ENCODE measurements at places on chromosomes 12 and 14.

GRCh38 chr12:1796515-1797010 is 23.8 kb upstream of the LRTM2 start:
- ATAC-seq: no peak

DNA sequence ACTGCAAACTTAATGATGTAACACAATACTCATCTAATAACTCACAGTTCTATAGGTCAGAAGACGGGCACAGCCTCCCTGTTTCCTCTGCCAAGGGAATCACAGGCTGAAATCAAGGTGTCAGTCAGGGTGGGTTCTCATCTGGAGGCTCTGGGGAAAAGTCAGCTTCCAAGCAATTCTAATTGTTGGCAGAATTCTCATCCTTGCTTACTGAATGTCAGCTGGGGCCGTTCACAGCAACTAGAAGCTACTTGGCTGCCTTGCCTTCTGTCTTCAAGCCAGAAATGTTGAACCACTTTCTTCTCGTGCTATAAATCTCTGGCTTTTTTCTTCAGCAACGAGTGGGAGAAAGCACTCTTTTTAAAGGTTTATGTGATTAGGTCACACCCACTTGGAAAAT is 80.1 kb upstream of the PDZRN4 start:
- ATAC-seq: no peak

GRCh38 chr14:90857866-90858265 is 41.6 kb upstream of the TTC7B start:
- ATAC-seq: no peak

GRCh38 chr12:23834076-23834475 is 115.4 kb downstream of the SOX5 start:
- ATAC-seq: no peak

- no peak for ATAC-seq
These were observed 5.2 kb downstream of the ANO4 start for GRCh38 chr12:100799770-100800169.

- peak; percentile 66 for ATAC-seq
These were observed 225.4 kb upstream of the PDE3A start for GRCh38 chr12:20142956-20143355.

GRCh38 chr14:75589931-75590330 is 11.5 kb downstream of the FLVCR2 start:
- no peak for ATAC-seq

DNA sequence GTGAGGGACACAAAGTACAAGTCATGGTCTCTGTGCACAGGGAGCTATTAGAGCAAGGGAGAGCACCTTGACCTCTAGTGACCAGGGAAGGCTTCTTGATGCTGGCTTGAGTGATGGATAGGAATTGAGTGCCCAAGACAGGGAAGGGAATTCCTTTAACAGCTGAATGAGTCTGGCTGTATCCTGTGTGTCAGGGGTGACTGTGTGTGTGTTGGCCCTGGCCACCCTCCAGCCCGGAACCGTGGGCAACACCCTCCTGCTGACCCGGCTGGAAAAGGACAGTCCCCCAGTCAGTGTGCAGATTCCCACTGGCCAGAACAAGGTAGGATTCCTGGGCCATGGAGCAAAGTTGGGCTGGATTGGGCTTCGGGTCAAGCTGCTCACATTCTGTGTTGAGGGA is 5.5 kb upstream of the PFDN5 start:
- ATAC-seq: no peak

- ATAC-seq: peak; percentile 53
These were observed 5.2 kb upstream of the ACADS start for GRCh38 chr12:120720234-120720986.

DNA sequence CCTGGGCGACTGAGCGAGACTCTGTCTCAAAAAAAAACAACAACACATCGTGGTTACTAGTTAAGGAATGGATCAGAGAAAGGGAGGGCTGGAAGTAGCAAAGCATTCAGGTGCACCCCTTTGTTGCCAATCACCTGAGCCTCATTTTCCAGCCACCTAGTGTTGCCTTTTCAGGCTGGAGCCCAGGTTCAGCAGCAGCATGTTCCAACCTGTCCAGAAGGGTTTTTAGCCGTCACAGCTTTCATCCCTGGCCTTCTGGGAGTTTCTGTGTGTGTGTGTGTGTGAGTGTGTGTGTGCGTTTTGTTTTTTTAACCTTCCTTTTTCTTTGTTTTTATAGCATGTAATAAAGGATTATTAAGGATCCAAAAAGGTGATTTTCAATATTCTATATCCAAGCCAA is 121.1 kb upstream of the ATF1 start:
- ATAC-seq: no peak

DNA sequence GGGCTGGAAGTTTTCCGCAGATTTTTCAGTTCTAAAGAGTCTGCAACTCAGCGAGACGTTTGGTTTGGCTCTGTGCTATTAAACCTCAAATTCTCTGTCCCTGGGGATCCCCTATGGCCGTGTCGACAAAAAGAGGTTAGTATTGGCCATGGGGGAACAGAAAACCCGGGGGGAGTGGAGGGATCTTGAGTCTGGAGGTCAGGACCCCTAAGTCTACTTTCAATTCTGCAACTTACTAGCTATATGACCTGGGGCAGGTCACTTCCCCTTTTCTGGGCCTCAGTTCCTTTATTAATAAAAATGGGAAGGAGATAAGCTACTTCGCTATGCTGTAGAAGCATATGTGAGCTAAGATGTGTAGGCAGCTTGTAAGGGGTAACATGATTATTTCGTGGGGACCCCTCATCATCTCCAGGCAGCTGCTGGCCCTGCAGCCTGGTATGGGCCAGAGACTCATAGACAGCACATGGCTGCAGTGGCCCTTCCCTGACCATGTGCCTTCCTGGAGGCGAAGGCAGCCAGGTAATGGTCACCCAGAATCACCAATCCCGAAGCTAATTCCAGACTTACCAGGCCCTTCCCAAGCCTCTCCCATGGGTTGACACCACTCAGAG is 8.6 kb downstream of the ASB2 start:
- ATAC-seq: no peak

- peak; percentile 32 for ATAC-seq
These were observed 79.6 kb upstream of the IFNG-AS1 start for GRCh38 chr12:67909681-67910080.

- peak; percentile 93 for ATAC-seq
These were observed 316.8 kb downstream of the CCDC91 start for GRCh38 chr12:28507033-28507432.

- ATAC-seq: no peak
These were observed 424.8 kb downstream of the RAD51B start for GRCh38 chr14:68244262-68244980.

DNA sequence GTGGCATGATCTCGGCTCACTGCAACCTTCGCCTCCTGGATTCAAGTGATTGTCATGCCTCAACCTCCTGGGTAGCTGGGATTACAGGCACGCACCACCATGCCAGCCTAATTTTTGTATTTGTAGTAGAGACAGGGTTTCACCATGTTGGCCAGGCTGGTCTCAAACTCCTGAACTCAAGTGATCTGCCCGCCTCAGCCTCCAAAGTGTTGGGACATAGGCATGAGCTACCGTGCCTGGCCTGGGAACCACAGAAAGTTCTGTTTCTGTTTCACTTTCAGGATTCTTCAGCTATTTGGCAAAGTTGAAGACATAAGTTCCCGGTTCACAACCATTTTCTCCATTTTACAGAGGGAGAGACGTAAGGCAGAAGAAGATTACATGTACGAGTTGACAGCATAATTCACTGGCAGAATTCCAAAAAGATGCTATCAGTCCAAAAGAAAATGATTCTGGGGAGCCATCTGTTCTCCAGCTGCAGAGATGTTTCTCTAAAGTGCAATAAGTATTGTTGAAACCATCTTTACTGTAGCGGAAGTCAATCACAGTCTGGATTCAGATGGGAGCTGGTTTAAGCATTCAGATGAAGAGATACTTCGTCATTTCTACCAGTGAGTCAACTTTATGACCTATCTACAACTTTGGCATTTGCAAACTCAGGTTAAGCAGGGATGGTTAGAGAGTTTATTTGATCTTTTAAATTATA is 8.1 kb upstream of the RNF34 start:
- peak; percentile 87 for ATAC-seq

GRCh38 chr12:6337958-6338433 is 3.9 kb downstream of the TNFRSF1A start:
- no peak for ATAC-seq

GRCh38 chr12:28498850-28499249 is 308.6 kb downstream of the CCDC91 start:
- ATAC-seq: no peak

GRCh38 chr14:99595034-99595433 is 9.0 kb downstream of the CCDC85C start:
- no peak for ATAC-seq

GRCh38 chr14:84042992-84043391 is 1487.0 kb upstream of the FLRT2 start:
- no peak for ATAC-seq

- ATAC-seq: no peak
These were observed 152.4 kb upstream of the PWP1 start for GRCh38 chr12:107533218-107533617.

GRCh38 chr14:96962337-96962736 is 165.2 kb downstream of the VRK1 start:
- ATAC-seq: no peak

DNA sequence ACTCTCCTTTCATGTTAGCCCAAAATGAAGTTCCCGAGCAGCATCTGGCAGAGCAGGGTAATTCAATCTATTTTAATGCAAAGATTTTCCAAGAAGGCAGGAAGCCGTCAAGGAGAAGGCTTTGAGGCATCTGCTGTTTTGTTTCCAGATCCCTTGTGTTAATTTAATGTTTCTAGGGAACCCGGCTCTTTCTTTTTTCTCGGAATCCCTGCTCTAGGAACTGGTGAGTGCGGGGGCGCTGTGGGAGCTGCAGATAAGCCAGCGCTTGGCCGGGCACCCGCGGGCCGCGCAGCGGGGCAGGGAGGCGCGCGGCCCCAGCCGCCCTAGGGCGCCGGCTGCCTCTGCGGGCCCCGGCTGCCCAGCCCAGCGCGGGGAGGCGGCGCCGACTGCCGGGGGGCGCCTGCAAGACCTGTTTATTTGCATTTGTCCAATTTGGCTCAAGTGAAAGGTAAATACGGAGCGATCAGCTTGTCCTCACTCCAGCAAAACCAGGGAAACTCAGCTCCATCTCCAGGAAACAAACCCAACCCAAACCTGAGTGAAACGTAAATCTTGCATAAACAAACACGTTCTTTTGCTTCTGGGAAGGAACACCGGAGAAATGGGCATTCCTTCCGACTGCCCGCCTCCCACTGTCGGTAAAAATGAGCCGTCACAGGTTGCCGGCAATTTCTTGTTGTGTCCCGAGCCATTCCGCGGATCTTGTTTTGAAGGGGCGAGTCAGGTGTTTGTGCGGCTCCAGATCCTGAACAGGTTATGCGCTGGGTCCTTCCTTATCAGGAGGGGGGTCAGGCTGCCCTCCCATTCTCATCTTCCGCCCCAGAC is 65.1 kb downstream of the CRADD start:
- ATAC-seq: peak; percentile 97

GRCh38 chr12:16348435-16349130 is 1.1 kb downstream of the MGST1 start:
- peak; percentile 30 for ATAC-seq

DNA sequence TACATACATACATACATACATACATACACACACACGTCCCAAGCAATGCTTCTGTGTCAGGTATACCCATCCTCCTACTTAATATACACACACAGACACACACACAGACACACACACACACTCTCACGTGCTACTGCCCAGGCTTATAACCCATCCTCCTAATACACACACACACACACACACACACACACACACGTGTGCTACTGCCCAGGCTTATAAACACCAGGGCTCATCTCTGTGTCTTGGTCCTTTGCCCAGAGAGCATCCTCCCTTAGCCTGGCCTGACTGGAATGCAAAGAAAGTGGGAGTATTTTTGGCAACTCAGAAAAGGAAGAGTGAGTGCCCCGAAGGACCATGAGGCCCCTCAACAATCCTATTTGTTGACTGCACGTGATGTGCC is 129.0 kb downstream of the RBM19 start:
- ATAC-seq: no peak

GRCh38 chr12:70936203-70936813 is 15.8 kb upstream of the PTPRR start:
- no peak for ATAC-seq

DNA sequence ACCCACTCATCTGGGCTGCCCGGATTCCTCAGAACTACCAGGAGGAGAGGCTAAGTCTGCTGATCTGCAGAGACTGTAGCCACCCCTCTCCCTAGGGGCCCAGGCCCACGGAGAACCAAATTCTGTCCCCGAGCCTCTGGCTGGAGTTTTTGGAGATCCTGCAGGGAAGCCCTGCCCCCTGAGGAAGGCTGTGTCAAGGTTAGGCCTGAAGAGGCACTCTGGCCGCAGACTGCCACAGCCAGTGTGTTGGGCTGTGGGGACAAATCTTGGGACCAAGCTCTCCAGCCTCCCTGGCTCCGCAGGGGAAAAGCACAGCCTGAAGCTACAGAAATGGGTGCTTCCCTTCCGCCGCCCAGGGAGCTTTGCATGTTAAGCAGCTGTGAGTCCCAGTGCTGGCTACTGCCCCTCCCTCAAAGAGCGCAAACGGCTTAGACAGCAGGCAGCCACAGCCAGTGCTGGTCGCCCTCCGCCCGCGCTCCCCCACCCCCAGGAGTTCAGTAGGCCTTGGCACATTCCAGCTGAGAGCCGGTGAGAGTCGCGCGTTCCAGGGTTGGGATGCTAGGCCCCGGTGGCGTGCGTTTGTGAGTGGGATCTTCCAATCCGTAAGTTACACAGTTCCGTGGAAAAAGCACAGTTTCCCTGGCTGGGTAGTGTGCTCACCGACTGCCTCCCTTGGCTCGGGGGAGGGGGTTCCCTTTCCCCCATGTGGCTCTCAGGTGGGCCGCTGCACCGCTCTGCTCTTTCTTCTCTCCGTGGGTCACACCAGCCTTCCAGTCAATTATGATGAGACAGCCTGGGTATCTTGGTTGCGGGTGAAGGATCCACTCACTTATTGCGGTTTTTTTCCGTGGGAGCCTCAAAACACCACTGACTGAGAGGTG is 13.2 kb downstream of the CLEC4E start:
- ATAC-seq: no peak

- ATAC-seq: peak; percentile 96
These were observed 77.9 kb upstream of the PWP1 start for GRCh38 chr12:107607464-107608392.

GRCh38 chr14:62143245-62143644 is 381.0 kb downstream of the SNAPC1 start:
- no peak for ATAC-seq

GRCh38 chr12:27000961-27001360 is 13.2 kb downstream of the TM7SF3 start:
- no peak for ATAC-seq

GRCh38 chr14:68811171-68811570 is 18.3 kb upstream of the ZFP36L1 start:
- no peak for ATAC-seq

Data from SK-N-SH treated with all-trans-retinoic acid at 6 μM for 48 hours (cell line).